ENCODE measurements at places on chromosomes 11 and 22. TPM values are rescaled to one million over a fixed set of nuclear protein-coding genes. Genes with fewer than 3 reads are reported as not detected.

DNA sequence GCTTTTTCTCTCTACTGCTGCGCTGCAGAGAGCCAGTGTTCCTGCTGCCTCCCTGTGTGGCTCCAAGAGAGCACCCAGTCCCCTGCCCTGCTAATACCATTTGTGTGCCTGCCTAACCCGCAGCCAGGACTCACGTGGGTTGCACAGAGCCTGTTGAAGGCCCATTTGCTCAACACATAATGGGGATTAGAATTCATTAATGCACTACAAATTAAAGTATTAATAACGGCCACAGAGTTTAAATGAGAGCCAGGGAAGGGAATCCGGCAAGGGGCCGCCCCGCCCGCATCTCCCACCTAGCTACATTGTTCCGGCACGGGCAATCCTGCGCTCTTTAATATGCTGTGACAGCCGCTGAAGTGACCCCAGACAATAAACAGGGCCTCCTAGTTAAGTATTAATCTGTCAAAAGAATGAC, 211.3 kb downstream of the NXPE2 start:
- no peak for DNase-seq

GRCh38 chr11:86159581-86159891, 85.0 kb upstream of the EED start:
- peak; percentile 48 for DNase-seq

DNA sequence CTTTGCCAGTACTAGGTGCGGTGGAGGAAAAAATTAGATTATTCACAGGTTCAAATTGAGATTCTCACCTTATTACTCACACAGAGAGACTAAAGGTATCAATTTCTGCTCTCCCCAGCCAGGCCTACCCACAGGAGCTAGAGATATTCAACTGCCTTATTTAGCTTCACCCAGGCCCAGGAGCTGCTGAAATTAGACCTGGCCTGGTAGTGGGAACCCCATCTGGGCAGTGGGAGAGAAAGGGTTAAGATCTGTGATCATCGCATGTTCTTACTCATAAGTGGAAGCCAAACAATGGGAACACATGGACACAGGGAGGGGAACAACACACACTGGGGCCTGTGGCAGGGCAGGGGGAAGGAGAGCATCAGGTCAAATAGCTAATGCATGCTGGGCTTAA, 20.9 kb upstream of the MICAL2 start:
- no peak for DNase-seq

DNA sequence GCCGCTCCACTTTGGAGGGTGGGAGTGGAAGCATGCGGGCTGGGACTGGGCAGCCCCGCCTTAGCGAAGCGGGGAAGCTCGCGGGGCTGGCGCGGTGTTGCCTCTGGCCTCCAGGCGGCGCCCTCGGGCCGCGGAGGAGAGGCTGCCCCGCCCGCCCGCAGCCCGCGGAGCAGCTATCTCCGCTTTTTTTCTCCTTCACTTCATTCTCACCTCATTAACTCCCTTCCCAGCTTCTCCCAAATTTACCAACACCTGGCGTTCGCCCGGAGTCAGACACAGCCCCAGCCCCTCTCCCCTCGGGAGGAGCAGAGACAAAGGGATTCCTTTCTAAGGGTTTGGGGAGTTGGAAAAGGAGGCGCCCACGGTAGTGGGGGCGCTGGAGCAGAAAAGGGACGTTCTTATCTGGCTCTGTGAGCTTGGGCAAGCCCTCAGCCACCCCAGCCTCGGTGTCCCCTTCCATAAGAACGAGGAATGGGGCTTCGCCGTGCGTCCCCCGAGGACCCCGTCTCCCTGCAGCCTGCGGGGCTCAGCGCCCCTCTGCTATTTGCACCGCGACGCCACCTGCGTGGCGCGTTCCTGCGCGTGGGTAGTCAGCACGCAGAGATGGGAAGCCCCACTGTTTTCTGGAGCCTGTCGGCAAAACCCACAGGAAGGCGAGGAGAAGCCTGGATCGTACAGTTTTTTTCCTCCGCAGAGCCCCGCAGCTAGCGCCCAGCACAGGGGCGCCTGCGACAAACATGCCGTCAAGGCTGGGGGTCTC, 1.5 kb upstream of the WNT11 start:
- peak; percentile 25 for DNase-seq

- no peak for DNase-seq
Measured at GRCh38 chr11:44191322-44192016, 96.0 kb downstream of the EXT2 start.

GRCh38 chr11:12173111-12173510, 62.7 kb downstream of the MICAL2 start:
- no peak for DNase-seq

DNA sequence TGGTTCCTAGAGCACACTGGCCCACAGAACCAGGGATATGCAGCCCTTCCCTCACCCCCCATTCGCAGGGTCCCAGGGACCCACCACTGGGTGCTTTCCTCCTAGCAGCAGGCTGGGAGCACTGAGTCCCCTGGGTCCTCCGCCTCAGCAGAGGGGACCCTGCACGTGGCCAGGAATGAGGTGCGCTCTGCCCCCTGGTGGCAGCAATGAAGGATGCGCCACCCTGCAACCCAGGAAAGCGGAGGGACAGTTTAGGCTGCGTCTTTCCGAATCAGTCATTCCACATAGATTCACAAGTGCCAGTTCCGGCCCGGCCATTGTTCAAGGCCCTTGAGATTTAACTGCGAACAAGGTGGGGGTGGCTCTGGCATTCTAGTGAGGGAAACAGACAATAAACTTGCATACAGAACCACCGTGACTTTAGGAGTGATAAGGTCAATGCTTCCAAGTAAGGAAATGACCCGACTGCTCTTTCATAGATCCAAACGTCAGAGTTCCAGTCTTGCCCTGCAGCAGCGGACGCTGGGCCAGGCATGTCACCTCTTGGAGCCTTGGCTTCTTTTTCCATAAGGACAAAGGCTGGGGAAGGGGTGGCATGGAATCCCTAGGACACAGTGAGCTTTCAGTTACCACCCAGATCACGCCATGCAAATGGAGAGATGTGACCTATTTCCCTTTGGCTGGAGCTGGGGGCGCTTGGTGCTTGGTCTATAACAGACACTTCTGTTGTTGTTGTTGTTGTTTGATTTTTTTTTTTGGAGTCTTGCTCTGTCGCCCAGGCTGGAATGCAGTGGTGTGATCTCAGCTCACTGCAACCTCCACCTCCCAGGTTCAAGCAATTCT, 7.7 kb downstream of the RIN1 start:
- peak; percentile 44 for DNase-seq

DNA sequence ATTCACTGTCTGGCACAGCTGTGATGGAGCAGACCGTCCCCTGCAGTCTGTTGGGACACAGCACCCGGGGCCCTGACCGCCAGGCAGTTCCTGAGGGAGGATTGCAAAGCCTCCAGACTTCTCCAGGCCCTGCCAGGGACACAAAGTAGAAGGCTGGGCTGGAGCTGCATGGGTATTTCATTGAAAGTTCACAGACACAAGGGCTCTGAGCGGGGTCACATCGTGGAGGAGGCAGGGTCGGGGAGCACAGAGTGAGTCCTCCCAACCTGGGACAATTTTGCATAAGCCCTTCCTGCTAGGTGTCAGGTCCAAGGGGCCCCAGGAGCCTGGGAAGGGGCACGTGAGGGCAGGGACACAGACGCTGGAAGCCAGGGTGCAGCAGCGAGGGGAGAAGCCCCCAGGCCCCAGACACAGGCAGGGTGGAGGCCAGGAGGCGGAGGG, 15.7 kb downstream of the IFITM10 start:
- DNase-seq, result no peak

- no peak for DNase-seq
Measured at GRCh38 chr22:23901600-23901999, 7.4 kb downstream of the MIF start.

SLCO2B1 gene
- total RNA-seq, result 8.2 TPM

ANKRD42 gene
- total RNA-seq, result 1.8 TPM

MS4A6A gene
- 0.63 TPM for total RNA-seq

MS4A5 gene
- total RNA-seq, result not detected

APOA4 gene
- not detected for total RNA-seq

CDC42BPG gene
- 0.13 TPM for total RNA-seq

RASD2 gene
- total RNA-seq, result not detected

BBOX1 gene
- total RNA-seq, result not detected

DNAJB7 gene
- total RNA-seq, result not detected

ART1 gene
- not detected for total RNA-seq

POTEH gene
- total RNA-seq, result not detected
